ENCODE measurements at places on chromosomes 16 and 17.
A peak's percentile ranks its signal among the peaks of the same experiment; 100 is the strongest.

- DNase-seq = no peak
These were observed 84.4 kb upstream of the CNEP1R1 start for GRCh38 chr16:49940464-49941224.

- no peak for DNase-seq
These were observed 5.6 kb downstream of the CPNE7 start for GRCh38 chr16:89581045-89581695.

- DNase-seq = peak; percentile 93
These were observed at the start of gene RUNDC1 for GRCh38 chr17:42980274-42980765. Gene RUNDC1, plus strand, starts transcription at chr17:42980565. Its CDS starts 12 bp downstream, at chr17:42980577.

GRCh38 chr17:56754523-56755208, 79.1 kb downstream of the C17orf67 start:
- no peak for DNase-seq
